ENCODE measurements at places on chromosomes 3 and 15.
A peak's percentile ranks its signal among the peaks of the same experiment; 100 is the strongest.

DNA sequence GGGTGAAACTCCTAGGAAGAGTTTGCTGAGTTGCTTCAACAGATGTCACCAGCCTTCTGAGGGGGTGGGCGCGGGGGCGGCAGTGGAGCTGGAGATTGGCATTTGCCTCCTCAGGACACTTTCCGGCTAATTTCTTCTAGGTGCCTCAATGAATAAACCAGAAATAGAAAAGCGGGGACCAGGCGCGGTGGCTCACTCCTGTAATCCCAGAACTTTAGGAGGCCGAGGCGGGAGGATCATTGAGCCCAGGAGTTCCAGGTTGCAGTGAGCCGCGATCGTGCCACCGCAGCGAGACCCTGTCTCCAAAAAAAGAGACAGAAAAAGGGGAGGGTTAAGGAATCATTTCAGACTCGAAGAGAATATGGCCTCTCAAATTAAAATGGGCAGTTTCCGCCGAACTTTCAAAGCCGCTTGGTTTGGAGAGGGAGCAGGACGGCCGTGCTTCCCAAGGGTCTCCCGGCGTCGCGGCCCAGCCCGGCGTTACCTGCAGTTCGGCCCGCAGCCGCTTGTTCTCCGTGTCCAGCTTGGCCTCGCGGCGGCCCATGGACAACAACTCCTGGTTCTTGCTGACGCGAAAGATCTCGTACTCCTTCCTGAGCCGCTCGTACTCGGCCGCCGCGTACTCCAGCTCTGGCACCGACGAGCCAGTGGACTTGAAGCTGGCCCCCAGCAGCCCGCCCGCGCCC is 587 bp downstream of the NPHP3 start:
- H3K4me3 ChIP-seq, result peak overlapping the region; percentile 92
- no peaks in the 10 kb centered on the region for H3K27me3 ChIP-seq
- H3K36me3 ChIP-seq, result peaks cover 31% of the 10 kb centered on the region

GRCh38 chr3:109963831-109964230 is 626.5 kb upstream of the DPPA4 start:
- DNase-seq, result no peak
- no peak overlapping the region for H3K27ac ChIP-seq
- H3K27me3 ChIP-seq, result no peaks in the 10 kb centered on the region
- H3K4me3 ChIP-seq, result no peak overlapping the region
- no peaks in the 10 kb centered on the region for H3K36me3 ChIP-seq

GRCh38 chr3:103968751-103969150 is 1398.0 kb upstream of the ALCAM start:
- no peak overlapping the region for H3K27ac ChIP-seq
- H3K4me1 ChIP-seq, result peaks cover 5% of the 10 kb centered on the region
- no peak for DNase-seq

DNA sequence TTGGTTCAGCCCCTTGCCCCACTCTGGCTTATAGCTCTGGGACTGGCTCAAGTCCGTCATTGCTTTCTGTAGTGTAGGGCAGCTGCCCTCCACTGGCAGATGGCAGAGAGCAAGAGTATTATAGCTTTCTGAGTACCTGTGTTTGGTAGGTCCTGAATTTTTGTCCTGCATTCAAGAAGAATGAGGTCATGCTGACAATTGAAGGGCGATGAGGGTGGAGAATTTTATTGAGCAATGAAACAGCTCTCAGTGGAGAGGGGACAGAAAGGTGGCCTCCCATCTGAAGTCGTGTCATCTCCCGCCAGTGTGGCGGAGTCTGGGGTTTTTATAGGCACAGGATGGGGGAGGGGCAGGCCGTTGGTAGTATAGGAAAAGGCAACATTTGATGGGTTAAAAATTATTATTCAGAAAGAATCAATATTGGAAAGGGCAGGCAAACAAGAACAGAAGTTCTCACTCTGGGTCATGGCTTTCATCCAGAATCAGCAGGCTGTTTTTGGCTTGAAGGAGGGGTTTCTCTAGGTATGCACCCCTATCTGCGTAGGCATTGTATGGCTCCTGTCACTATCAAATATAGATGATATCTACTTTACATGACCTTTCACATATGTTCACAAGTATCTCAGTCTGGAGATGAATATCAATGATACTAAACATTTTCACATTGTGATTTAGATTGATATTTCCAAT is 1239.7 kb upstream of the ALCAM start:
- H3K36me3 ChIP-seq, result no peaks in the 10 kb centered on the region
- H3K27ac ChIP-seq, result no peak overlapping the region
- H3K4me1 ChIP-seq, result no peaks in the 10 kb centered on the region
- no peak for DNase-seq

DNA sequence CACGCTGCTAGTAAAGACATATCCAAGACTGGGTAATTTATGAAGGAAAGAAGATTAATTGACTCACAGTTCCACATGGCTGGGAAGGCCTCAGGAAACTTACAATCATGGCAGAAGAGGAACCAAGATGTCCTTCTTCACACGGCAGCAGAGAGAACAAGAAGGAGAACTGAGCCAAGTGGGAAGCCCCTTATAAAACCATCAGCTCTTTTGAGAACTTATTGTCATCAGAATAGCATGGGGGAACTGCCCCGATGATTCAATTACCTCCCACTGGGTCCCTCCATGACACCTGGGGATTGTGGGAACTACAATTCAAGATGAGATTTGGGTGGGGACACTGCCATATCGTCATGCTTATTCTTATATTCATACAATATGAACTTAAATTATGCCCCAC is 49.0 kb downstream of the DUT start:
- no peak for DNase-seq
- H3K27me3 ChIP-seq, result peaks cover 4% of the 10 kb centered on the region
- peaks cover 6% of the 10 kb centered on the region for H3K36me3 ChIP-seq
- H3K27ac ChIP-seq, result no peak overlapping the region
- no peak overlapping the region for H3K4me3 ChIP-seq

DNA sequence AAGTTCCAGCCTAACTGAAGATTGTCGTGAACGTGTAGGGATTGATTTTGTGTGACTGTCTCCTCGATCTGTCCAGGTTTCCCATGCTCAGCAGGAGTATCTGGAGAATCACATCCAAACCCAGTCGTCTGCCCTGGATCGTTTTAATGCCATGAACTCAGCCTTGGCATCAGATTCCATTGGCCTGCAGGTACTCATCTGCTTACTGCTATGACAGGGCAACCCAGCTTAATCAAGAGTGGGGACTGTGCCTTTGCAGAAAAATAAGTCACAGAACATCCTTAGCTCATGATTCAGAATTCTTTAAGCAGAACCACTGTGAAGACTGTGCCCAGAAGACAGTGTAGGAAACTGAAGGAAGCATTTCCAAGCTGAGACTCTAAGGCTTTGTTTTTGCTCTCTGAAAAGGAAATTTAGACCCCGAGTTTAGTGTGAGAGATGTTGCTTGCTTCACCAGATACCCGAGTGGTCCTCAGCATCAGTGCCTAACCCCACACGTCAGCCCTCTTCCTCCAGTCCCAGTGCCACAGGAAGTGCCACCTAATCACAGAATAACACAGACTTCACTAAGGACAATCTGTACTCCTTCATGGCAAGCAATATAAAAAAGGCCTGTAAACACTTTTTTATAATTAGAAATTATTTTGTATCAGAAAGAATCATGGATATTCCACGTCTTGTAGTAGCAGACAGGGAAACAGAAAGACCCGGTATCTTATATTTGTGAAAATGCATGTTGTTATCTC is 34.2 kb downstream of the MYZAP start:
- no peak overlapping the region for H3K27ac ChIP-seq
- no peak overlapping the region for H3K4me3 ChIP-seq
- H3K27me3 ChIP-seq, result no peaks in the 10 kb centered on the region
- H3K4me1 ChIP-seq, result peaks cover 21% of the 10 kb centered on the region
- DNase-seq, result no peak

- H3K36me3 ChIP-seq, result peaks cover 6% of the 10 kb centered on the region
- H3K27me3 ChIP-seq, result peaks cover 5% of the 10 kb centered on the region
- no peak overlapping the region for H3K27ac ChIP-seq
- peak; percentile 19 for DNase-seq
These were observed 68.4 kb upstream of the CD96 start for GRCh38 chr3:111473550-111473949.

GRCh38 chr15:88232771-88233201 is 23.8 kb downstream of the NTRK3 start:
- H3K27me3 ChIP-seq, result peaks cover 17% of the 10 kb centered on the region
- peak overlapping the region; percentile 63 for H3K27ac ChIP-seq
- peaks cover 31% of the 10 kb centered on the region for H3K4me1 ChIP-seq

GRCh38 chr15:60009980-60010732 is 6.0 kb downstream of the FOXB1 start:
- H3K27me3 ChIP-seq, result peaks cover 34% of the 10 kb centered on the region
- H3K27ac ChIP-seq, result no peak overlapping the region
- H3K4me3 ChIP-seq, result peak overlapping the region; percentile 67
- no peak for DNase-seq
- peaks cover 76% of the 10 kb centered on the region for H3K4me1 ChIP-seq
- no peaks in the 10 kb centered on the region for H3K36me3 ChIP-seq

- H3K4me3 ChIP-seq, result no peak overlapping the region
- DNase-seq, result no peak
- H3K4me1 ChIP-seq, result peaks cover 7% of the 10 kb centered on the region
- no peaks in the 10 kb centered on the region for H3K27me3 ChIP-seq
- no peak overlapping the region for H3K27ac ChIP-seq
- H3K36me3 ChIP-seq, result peaks cover 4% of the 10 kb centered on the region
These were observed 49.4 kb downstream of the GRK7 start for GRCh38 chr3:141812586-141812985.

DNA sequence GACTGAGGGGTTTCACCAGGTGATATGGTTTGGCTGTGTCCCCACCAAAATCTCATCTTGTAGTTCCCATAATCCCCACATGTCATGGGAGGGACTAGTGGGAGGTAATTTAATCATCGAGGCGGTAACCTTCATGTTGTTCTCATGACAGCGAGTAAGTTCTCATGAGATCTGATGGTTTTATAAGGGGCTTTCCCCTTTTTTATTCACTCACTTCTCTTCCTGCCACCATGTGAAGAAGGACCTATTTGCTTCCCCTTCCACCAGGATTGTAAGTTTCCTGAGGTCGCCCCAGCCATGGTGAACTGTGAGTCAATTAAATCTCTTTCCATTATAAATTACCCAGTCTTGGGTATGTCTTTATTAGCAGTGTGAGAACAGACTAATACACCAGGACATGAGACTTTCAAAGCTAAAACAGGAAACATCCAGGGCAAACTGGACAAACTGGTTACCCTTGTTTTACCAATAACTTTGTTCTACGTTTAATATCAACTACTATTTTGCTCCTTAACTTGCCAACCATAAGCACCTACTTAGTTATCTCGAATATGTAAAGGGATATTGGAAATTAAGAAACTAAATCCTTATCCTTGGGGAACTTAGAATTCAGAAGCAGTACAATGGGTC is 98.2 kb downstream of the MYH15 start:
- peaks cover 4% of the 10 kb centered on the region for H3K36me3 ChIP-seq
- DNase-seq, result no peak
- no peak overlapping the region for H3K4me3 ChIP-seq
- no peaks in the 10 kb centered on the region for H3K27me3 ChIP-seq
- H3K27ac ChIP-seq, result no peak overlapping the region
- H3K4me1 ChIP-seq, result no peaks in the 10 kb centered on the region

DNA sequence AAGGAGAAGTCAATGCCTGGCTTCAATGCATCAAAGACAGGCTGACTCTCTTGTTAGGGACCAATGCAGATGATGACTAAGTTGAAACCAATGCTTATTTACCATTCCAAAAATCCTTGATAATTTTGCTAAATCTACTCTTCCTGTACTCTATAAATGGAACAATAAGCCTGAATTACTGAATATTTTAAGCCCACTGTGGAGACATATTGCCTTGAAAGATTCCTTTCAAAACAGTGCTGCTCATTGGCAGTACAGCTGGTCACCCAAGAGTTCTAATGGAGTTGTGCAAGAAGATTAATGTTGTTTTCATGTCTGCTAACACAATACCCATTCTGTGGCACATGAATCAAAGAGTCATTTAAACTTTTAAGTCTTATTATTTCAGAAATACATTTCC is 181.0 kb upstream of the CBLB start:
- no peak overlapping the region for H3K27ac ChIP-seq
- DNase-seq, result no peak
- H3K4me1 ChIP-seq, result peaks cover 28% of the 10 kb centered on the region
- no peak overlapping the region for H3K4me3 ChIP-seq

DNA sequence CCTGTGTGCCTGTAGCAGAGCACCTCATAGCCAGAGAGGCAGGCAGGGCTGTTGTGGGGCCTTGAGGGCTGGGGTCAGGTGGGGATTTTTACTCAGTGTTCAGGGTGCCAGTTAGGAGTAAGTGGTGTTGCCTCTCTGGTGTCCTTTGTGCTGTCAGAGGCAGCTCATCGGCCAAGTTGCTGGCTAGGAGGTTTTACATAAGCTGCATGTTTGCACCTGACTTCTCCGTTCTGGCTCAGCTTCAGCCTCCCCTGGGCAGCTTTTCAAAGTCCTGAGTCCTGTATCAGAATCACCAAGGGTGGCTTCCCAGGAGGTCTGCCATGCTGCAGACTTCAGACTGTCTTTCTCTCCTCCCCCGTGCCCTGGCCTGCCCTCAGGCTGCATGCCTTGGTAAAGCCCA is 242.6 kb upstream of the TPM1 start:
- peaks cover 1% of the 10 kb centered on the region for H3K27me3 ChIP-seq
- peaks cover 8% of the 10 kb centered on the region for H3K36me3 ChIP-seq
- no peak overlapping the region for H3K27ac ChIP-seq
- no peak overlapping the region for H3K4me3 ChIP-seq
- DNase-seq, result no peak

DNA sequence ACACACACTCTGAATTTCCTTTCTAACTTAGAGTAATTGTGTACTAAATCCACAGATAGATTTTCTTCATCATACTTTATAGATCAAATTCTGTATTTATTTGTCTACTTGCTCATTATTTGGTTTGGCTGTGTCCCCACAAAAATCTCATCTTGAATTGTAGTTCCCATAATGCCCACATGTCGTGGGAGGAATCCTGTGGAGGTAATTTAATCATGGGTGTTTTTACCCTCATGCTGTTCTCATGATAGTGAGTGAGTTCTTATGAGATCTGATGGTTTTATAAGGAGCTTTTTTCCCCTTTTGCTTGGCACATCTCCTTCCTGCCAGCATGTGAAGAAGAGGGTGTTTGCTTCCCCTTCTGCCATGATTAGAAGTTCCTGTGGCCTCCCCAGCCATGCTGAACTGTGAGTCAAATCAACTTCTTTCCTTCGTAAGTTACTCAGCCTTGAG is 198.3 kb upstream of the TGFBR2 start:
- H3K36me3 ChIP-seq, result no peaks in the 10 kb centered on the region
- no peak for DNase-seq
- H3K4me3 ChIP-seq, result no peak overlapping the region
- H3K27me3 ChIP-seq, result no peaks in the 10 kb centered on the region

DNA sequence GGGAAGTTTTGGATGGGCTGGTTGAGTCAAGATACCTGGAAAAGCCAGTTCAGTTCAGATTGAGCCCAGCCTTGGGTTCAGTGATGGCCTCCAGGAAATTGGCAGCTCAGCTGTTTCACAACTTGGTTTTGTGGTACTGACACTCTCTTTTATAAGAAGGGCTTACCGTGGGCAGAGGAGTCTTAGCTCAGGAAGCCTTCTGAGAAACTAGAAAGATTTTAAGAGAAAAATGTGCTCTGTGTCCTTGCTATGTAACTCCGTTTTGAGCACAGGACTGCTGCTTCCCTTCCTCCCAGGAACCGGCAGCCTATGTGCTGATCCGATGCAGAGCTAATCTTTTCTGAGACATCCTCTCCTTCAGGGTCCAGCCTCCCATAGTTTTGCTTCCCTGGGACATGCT is 46.6 kb upstream of the RASGRP1 start:
- no peak for DNase-seq
- H3K27me3 ChIP-seq, result peaks cover 10% of the 10 kb centered on the region
- no peak overlapping the region for H3K4me3 ChIP-seq
- peaks cover 38% of the 10 kb centered on the region for H3K4me1 ChIP-seq
- no peaks in the 10 kb centered on the region for H3K36me3 ChIP-seq
- no peak overlapping the region for H3K27ac ChIP-seq

GRCh38 chr3:18046131-18046915 is 303.9 kb upstream of the TBC1D5 start:
- DNase-seq, result no peak
- peaks cover 23% of the 10 kb centered on the region for H3K4me1 ChIP-seq
- H3K27me3 ChIP-seq, result peaks cover 7% of the 10 kb centered on the region

Measured in nephron progenitor cell (in vitro differentiated cells).